Stimulated activated CD8-positive, alpha-beta memory T cell treated with anti-CD3 and anti-CD28 coated beads, Interleukin-4, amount 100 ng/mL, for 4 hours (primary cell): ENCODE measurements at places on chromosomes 3 and 15.

DNA sequence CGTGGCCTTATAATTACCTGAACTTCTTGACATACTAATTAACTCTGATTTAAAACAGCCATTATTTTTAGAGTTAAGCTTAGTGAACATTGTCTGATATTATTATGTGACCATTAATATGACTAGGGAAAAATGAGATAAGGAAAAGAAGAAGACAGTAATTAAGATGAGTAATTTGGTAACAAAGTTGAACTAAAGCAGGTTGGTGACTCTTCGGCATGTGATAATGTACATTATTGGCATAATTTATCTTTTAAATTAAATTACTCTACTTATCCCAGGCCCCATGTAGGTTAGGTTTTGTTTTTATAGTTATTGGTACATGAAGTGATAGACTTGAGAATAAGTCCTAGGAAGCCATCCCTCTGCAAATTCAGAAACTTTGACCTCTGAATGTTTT is 249.7 kb upstream of the CFAP20DC start:
- DNase-seq = no peak

- no peak for DNase-seq
Measured at GRCh38 chr3:157180262-157180661, 20.3 kb upstream of the CCNL1 start.

DNA sequence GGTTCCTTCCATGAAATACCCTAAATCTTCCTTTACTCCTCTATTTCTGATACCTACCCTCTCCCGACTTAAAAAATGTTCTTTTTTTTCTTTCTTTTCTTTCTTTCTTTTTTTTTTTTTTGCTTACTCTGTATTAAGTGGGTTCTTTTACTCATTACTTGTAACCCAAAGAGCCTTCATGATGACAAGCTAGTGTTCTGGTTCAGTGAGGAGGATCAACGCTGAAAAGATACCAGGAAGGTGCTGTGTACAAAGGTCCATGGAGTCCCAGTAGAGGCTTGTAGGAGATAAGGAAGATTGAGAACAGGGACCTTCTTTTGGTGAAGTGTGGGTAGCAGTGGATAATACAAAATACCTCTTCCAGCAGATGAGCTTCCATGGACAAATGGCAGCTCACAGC is 63.8 kb upstream of the SLC2A2 start:
- no peak for DNase-seq

GRCh38 chr3:34155108-34155507 is 356.7 kb downstream of the PDCD6IP start:
- no peak for DNase-seq

DNA sequence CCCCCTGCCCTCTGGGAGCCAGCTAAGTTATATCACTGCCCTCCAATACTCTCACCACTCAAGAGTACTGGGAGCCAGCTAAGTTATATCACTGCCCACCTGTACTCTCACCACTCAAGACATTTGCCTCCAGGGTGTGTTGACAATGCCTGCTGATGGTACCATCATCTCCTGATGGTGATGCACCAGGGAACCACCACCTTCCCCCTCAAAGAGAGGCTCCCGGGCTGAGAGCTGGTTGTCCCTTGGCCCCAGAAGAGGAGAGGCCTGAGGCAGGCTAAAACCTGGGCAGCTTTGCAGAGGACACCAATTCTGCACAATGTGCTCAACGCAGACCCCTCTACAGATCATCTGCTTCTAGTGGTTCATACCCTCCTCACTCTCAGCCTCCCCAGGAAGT is 7.5 kb upstream of the HAPLN3 start:
- DNase-seq = no peak

DNA sequence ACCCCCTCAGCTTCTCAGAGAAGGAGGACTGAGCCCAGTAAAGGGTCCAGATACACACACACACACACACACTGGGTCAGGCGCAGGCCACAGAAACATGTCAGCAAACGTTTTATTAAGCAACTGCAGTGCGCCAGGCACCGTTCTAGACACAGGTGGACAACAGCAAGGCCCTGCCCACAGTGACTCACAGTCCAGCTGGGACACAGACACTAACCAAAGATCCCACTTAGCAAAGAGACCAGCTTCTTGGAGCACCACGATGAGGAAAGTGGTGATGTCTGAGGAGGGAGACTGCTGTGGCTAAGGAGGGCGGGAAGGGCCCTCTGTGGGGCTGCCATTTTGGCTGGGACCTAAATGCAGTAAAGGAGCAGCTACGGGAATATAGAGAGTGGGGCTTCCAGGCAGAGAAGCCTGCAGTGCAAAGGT is 2.8 kb upstream of the VILL start:
- DNase-seq = no peak

DNA sequence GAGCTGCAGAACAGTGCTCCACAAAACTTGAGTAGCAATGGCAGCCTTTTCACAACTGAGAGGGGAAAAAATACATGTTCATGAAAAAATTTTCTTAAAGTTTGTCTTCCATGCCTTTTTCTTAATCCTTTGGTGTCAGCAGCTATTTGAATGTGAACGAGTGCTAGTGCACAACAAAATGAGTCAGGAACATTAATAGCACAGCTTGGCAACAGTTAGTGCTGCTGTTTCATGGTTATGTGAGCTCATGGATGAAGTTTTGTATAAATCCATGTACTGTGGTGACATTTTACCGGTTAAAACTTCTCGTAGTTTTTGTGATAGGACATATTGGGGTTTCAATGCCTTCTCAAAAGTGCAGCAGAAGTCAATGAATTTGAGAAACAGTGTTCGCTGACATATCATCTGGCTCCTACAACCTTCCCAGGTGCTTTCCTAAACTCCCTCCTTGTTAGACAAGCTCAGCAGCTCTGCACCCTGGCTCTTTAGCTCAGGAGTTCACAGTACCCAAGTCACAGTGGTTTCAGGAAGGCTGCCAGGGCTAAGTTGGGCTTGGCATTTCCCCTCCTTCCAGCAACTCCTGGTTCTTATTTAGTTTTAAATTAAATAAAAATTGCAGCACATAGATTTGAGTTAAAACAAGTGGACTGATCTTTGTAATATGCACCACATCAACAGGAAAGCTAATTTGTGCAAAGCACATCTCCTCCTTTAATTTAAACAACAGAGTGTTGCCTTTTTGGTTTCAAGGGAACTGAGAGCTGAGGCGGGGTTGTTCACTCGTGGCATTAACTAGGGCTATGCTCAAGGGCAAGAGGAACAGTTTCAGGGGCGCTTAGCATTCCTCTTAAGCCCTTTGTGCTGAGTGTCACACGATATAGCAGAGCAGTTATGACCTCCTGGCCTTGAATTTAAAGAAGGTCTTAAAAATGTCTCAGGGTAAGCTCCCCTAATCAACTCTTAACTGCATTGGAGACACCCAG is 362.8 kb downstream of the CHST2 start:
- no peak for DNase-seq

GRCh38 chr3:53140847-53141845 is 10.9 kb upstream of the RFT1 start:
- DNase-seq = no peak

DNA sequence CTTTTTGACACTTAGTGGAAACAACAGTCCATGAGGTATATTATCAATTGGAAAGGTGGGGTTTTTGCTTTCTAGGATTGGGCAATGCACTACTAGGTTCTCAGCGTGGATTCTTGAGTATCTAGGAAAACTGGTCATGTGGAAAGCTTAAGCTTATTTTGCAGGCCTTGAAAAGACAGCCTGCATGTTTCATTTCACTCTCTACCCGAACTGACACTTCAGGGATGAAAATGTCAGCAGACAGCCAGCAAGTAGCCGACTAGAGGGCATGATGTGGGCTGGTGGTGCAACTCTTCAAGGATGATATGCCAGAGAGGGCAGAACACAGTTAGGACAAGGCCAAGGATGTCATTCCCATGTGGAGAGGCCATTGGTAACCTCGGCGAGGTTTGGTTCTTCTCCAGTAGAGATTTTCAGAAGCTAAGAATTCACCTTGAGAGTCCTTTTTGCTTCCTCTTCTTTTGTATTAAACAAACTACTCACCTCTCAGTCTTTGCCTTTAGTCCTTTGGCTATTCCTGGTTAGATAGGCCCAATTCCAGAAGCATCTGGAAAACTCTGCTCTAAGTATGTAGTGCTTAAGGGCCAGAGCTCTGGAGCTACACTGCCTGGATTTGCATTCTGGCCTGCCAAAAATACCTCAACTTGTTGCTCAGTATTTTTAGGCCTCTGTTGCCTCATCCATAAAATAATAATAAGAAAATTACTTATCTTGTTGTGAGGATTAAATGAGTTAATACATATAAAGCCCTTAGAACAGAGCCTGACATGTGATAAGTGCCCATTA is 17.9 kb downstream of the LPP start:
- DNase-seq = no peak

- DNase-seq = no peak
Measured at GRCh38 chr3:42892169-42892568, 13.8 kb upstream of the ZNF662 start.

DNA sequence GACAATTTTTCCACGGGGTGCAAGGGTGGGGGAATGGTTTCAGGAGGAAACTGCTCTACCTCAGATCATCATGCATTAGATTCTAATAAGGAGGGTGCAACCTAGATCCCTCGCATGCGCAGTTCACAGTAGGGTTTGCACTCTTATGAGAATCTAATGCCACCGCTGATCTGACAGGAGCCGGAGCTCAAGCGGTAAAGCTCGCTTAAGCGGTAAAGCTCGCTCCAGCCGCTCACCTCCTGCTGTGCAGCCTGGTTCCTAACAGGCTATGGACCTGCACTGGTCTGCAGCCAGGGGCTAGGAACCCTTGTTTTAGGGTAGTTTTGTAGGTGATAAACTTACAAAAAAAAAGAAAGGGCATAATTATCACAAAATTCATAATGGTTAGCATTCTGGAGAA is 53.9 kb upstream of the RYR3 start:
- DNase-seq = no peak

DNA sequence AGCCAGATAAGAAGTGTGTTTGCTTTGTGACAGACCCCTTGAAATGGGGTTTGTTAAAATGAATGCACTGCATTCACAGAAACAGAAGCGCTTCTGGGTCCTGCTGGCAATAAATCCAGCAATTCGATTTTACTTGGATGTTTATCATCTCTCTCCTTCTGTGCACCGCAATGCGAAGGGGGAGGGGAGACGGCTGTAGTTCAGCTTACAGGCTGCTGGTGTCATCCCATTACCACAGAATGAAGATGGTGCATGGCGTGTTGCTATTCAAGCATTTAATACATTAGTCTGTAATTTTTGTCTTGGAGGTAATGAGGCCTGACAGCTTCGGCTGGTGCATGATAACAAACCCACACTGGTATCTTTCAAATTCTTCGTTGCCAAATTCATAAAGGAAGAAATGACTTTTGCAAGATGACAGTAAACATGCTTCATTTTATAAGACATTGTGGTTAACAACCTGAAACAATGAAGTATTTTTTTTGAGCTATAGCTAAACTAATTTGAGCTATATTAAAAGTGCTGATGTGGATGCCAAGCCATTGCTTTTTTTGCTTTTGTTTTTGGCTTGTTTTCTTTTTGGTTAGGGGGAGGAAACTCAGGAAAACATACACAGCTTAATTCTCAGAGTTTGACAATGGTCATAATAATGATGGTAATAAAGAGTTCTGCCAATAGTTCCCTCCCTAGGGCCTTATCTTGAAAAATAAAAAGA is 418.3 kb downstream of the OTOL1 start:
- no peak for DNase-seq

DNA sequence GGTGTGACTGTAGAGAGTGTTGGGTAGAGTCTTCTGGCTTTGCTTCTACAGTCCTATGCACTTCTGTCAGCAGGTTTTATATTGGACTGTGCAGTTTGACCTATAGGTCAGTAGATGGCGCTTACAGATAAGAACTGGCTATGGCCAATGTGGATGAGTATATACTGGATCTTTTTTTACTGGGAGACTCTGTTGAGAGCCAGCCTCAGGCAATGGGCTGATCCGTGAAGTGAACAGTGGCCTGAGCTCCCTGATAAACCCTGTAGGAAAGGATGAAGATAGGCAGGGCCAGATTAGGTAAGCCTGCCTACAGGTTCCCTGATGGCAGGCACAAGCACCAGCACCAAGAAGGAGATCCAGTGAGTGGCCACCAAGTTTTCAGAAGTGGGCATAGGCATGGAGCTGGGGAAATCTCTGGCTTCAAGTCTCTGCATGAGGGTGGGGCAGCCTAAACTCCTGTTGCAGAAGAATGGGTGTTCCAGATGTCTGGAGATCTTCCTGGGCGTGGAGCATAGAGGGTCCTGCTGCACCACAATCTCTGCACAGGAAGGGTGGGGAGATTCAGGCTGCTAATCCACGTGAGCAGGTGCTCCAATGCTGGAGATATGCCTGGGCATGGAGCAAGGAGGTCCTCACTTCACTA is 326.0 kb upstream of the SGO1 start:
- DNase-seq = no peak

DNA sequence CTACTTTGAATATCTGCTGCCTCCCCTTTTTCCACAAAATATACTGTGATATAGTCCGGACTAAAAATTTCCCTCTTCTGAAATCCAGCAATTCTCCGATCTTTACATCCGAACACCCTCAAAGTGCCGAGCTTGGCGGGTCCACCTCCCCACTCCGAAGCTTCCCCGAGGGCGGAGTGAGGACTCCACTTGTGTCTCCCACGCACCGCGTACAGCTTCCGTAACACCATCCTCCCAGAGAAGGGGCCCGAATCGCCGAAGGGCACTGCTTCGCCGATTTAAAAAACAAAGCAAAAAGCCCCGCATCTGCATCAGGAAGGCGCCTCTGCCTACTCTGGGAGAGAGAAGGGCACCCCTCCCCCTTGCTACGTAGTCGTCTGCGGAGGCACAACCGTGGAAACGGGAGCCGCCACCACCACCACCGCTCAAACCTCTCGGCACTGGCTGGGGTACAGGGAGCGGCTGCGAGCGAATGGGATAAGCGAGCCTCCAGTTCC is 551 bp downstream of the NCBP2 start:
- DNase-seq = peak; percentile 43

- DNase-seq = no peak
Measured at GRCh38 chr3:9422712-9423424, 25.5 kb downstream of the SETD5 start.

DNA sequence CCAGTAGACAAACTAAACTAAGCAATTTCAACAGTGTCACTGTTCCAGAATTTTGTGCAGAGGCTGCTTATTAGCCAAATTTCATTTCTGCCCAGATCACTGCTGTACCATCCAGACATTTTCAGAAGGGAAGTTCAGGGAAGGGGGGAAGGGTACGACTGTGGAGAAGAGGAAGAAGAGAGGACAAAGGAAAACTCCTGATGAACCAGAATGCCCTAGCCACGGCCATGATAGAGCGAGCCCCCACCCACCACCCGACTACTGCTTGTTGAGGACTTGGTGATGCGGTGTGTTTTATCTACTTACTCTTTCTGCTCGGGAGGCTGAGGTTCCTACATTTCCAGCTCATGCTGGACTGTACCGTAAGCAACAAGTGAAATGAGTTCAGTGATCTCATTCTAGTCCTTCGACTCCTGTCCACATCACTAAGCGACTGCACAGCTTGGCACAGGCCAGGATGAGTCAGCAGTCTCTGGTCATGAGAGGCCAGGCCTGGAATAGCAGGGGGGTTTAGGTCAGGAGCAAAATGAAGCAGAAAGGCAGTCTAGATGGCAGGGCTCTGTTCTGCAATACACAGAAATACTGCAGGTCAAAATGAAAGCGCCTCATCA is 330.8 kb downstream of the TIGIT start:
- no peak for DNase-seq

GRCh38 chr3:46976326-46977190 is at the start of gene CCDC12:
Gene CCDC12 (minus strand): TSS chr3:46976745. CDS start chr3:46976732, 13 bp downstream.
- DNase-seq = peak; percentile 85
